ENCODE measurements at places on chromosomes 6 and 20.

- no peak for DNase-seq
Observed at GRCh38 chr6:133559926-133560325, 318.8 kb downstream of the EYA4 start.

- no peak for DNase-seq
Observed at GRCh38 chr6:52551483-52552277, 25.2 kb downstream of the TRAM2 start.

DNA sequence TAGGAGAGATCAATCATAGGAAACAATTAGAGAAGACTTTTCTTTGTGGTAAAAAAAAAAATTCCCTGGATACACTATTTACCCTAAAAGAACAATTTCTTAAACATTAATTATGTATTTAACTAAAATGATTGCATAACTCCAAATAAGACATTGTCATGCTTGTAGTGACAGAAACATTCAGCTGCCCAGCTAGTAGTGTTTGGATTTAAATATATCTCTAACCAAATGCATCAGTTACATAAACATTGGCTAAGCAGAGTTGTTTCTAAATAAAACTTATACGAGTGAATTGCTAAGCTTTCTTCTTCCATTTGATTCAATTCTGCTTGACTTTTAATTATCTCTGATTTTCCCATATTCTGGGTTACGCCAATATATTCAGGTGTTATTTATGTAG lies 23.7 kb downstream of the MLIP start:
- DNase-seq, result no peak

GRCh38 chr6:135161411-135162395 lies 19.4 kb upstream of the MYB start:
- DNase-seq, result no peak

DNA sequence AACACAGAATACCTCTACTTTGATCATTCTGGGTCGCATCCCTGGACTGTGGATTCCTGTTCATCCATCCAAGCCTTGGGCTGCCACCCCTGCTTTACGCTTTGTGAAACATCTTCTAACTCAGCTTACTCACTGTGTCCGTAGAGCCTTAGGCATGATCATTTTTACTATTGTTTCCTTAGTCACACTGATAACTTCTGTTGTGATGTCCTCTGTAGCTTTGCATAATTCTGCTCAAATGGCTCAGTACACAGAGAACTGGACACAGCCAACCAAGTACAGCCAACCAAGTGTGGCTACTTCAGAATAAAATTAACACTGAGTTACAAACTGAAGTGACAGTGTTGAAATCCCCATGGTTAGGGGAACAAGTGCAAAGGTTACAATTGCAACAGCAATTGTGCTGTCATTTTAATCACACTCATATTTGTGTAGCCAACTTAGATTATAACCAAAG lies 8.6 kb upstream of the FKBP1A start:
- no peak for DNase-seq

DNA sequence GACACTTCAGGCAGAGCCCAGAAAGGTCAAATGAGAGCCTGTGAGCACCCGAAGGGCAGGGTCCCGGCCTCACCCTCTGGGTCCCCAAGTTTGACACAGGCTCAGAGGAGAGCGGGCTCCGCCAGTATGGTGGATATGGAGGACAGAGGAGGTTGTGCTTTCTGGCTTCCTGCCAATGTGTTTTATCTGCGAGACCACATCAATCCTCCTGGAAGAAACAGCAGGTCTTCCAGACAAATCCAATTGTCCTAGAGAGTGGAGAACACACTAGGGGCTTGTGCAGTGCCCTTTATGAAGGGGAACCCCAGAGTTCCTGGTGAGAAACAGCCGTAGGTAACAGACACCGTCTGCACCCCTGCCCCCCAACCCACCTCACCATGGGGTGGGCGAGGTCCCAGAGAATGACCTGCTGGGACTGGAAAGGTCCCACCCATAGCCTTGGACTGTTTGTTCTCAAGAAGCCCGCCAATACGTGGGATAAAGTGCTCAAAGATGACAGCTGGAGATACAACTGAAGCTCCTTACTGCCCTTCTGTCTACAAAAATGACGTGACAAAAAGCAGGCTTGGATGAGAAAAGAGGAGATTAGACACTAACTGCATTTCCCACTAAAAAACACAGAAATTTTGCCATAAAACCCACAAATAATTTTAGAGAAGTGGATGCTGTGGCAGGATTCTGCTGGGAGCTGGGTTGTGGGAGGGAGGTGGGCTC lies 23.9 kb upstream of the SSTR4 start:
- DNase-seq, result no peak

- no peak for DNase-seq
Observed at GRCh38 chr6:120147071-120147871, 797.7 kb upstream of the MAN1A1 start.

GRCh38 chr6:125138083-125138482 lies 15.5 kb upstream of the TPD52L1 start:
- no peak for DNase-seq

GRCh38 chr20:2521369-2522305 lies 12.9 kb upstream of the ZNF343 start:
- peak; percentile 34 for DNase-seq

- DNase-seq, result no peak
Observed at GRCh38 chr20:36866681-36867495, 9.1 kb upstream of the TLDC2 start.

- no peak for DNase-seq
Observed at GRCh38 chr6:73742433-73742832, 46.4 kb downstream of the CD109 start.

DNA sequence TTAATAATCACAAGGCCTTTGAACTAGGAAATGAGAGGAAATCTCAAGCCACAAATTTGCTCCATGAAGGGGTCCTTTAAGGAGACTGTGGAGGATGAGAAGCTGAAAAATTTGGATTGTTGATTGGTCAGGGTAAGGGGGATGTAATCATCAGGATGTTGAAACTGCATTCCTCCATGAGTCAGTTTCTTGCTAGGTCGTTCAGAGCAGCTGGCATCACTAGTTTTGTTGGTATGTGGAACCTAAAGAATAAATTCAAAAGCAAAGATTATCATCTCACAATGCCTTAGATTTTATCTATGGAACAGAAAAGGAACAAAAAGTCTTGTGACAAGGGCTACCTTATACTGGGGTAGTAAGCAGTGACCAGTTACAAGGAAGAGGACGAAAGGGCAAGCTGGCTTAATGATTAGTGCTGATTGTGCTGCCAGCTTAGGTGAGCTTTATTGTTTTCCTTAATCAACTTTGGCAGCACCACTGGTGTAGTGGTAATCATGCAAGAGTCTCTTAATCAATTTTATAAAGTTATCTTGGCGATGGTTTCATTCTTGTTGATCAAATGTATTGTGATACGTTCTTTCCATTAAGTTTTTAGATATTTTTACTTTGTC lies 36.6 kb downstream of the CRISP2 start:
- no peak for DNase-seq

- DNase-seq, result no peak
Observed at GRCh38 chr6:22826961-22827360, 257.6 kb downstream of the HDGFL1 start.

- no peak for DNase-seq
Observed at GRCh38 chr20:25576783-25577530, 8.4 kb downstream of the NINL start.

DNA sequence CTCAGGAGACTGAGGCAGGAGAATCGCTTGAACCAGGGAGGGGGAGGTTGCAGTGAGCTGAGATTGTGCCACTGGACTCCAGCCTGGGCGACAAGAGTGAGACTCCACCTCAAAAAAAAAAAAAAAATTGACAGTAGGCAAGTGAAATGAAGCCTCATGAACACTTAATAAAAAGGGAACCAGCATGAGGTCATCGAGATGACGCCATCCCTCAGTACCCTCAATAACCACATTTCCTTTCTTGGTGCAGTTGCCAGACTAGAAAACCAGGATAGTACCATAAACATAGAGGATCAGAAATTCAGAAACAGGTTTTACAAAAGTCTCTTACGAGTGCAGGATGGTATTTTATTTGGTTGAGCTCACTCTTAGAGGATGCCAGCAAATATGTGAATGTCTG lies 584.1 kb downstream of the MAFB start:
- no peak for DNase-seq

DNA sequence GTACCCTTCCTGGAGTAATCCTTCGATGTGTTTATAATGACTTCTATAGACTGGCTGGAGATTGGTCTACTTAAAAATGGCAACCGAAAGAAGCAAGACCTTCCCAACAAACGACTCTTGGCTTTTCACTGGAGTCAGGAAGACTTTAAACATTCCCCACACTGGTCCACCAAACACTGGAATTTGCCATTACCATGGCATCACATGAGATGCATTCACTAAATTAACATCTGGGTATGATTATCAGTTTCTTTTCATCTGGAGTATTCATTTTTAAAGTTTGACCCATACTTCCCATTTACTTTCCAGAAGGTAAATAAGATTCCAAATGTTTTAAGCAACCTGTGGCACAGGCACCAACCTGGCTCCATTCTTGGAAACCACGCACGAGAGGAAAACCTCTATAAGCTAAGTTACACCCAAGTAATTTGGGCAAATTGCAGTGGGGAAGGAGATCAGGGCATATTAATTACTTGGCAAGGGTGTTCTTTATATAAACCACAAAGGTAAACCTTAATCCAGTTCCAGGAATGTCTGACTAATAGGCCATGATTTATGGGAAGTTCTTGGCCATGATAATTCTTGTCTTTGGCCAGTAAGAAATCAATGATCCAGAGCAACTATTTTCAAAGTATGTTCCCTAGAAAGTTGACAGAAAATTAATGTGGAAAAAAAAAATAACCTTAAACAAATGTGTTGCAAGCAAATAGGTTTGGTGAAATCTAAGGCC lies 190.0 kb upstream of the COL21A1 start:
- no peak for DNase-seq

GRCh38 chr20:63884506-63885263 lies 10.2 kb upstream of the DNAJC5 start:
- no peak for DNase-seq

GRCh38 chr6:2035046-2035445 lies 210.4 kb downstream of the GMDS start:
- no peak for DNase-seq

- DNase-seq, result no peak
Observed at GRCh38 chr20:24363031-24363430, 106.4 kb upstream of the SYNDIG1 start.

DNA sequence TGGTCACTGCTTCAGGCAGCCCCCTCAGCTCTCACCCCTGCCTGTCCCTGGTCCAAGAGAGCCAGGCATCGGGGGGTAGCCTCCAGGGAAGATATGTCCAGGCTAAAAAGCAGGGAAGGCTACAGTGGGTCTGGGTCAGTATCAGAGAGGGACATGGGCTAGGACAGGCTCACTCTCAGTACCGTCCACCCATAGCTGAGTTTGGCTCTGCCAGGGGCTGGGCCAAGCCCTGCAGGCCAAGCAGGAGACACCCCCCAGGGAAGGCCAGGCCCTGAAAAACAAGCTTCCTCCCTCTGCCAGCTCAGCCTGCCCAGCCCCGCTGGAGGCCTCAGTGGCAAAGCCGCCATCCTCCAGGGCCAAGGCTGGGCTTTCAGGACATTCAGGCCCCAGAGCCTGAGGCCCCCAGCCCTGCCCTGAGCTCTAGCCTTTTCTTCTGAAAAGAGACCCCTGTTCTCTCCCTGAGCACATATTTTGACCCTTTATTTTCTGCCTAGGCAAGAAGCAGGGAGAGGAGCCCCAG lies 28.6 kb upstream of the TGM2 start:
- no peak for DNase-seq

DNA sequence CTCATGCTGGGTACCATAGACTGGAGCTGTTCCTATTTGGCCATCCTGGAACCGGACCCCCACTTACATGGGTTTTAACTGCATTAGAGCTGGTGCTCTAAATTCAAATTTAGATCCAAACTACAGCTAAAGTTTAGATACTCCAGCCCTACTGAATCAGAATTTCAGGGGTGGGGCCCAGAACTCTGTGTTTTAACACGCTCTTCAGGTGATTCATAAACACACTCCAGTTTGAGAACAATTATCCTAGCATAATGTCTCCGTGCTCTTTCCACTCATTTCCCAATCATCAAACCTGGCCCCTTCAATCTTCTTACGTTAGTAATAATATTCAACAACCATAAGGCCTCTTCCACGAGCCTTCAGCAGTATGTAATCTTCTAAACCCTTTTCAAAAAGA lies 15.3 kb downstream of the TRPC4AP start:
- no peak for DNase-seq

GRCh38 chr6:163738725-163739407 lies 324.3 kb downstream of the QKI start:
- DNase-seq, result no peak

DNA sequence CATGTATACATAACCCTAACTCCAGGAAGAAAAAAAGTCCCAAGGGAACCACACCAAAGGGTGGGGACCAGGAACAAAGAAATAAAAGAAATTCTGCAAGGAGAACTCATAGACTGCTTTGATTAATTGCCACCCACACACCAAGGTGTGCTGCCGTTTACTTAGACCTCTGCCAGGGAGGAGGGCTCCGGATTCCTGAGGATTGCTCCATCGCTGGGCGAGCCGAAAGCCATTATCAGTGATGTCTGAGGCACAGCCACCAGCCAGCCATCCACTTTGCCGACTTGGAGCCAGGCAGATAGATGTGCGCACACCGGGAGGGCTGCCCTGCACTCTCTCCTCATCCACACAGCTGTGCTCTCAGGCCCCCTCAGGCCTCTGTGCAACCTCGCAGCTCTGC lies 272.7 kb upstream of the FOXQ1 start:
- DNase-seq, result no peak

- DNase-seq, result peak; percentile 43
Observed at GRCh38 chr20:64101731-64102621, 5.4 kb downstream of the NPBWR2 start.
